Smooth muscle cell of trachea (primary cell): ENCODE measurements at places on chromosomes 12 and 14. TPM values are rescaled to one million over a fixed set of nuclear protein-coding genes. Genes with fewer than 3 reads are reported as not detected.

EMC9 gene
- 11.1 and 25.2 TPM in 2 replicates for total RNA-seq

KRT2 gene
- total RNA-seq = not detected in 2 replicates

SLCO1B1 gene
- not detected in 2 replicates for total RNA-seq

ZBTB25 gene
- total RNA-seq = 5.7 and 7.8 TPM in 2 replicates

FOXA1 gene
- total RNA-seq = 0.15 TPM in 1 of 2 replicates, not detected in the other

SLC25A21 gene
- total RNA-seq = 0.73 and 0.83 TPM in 2 replicates

NEUROD4 gene
- not detected in 2 replicates for total RNA-seq

BCDIN3D gene
- 4.5 and 5.6 TPM in 2 replicates for total RNA-seq
